ENCODE measurements at places on chromosomes 12 and 14.

- DNase-seq = no peak
Measured at GRCh38 chr14:89933002-89933401, 21.5 kb downstream of the EFCAB11 start.

DNA sequence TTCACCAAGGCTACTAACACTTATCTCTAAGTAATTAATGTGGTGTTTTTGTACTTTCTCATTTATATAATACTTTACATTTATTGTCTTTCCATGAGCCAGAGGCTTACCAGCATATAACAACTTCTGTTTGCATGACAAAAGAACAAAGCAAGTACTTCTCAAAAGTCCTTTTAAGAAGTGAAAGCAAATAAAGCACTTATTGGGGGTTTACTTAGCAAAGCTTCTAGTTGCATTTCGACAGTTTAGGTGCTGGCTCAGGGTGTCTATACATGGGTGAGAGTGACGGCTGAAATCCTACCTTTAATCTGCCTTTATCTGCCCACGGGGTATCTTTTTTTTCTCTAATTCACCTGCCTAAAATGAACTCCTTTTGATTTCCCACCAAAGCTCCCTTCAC, 21.0 kb upstream of the DCN start:
- DNase-seq = no peak

DNA sequence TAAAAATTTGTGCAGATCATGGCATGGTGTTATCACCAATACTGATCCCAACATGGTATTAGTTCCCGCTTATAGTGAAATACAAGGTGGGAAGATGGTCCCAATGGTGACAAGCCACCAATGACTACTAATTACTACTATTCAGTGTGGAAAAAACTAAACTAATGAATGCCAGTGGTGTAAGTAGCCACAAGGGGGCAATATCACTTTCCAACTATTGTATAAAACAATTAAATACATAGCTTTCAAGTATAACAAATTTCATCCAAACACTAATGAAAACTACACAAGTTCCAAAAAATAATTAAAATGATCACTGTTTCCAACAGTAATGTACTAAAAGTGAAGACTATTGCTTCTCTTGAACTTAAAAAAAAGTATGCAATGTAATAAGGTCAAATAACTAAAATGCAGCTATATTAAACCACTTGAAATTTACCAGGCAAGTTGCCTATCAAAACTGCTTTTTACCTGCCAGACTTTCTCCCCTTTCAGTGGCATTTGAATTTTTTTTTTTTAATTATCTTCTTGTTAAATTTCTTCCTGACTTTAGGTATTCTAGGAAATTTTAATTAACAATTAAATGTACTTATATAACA, 58.0 kb downstream of the PAPLN start:
- DNase-seq = peak; percentile 58

DNA sequence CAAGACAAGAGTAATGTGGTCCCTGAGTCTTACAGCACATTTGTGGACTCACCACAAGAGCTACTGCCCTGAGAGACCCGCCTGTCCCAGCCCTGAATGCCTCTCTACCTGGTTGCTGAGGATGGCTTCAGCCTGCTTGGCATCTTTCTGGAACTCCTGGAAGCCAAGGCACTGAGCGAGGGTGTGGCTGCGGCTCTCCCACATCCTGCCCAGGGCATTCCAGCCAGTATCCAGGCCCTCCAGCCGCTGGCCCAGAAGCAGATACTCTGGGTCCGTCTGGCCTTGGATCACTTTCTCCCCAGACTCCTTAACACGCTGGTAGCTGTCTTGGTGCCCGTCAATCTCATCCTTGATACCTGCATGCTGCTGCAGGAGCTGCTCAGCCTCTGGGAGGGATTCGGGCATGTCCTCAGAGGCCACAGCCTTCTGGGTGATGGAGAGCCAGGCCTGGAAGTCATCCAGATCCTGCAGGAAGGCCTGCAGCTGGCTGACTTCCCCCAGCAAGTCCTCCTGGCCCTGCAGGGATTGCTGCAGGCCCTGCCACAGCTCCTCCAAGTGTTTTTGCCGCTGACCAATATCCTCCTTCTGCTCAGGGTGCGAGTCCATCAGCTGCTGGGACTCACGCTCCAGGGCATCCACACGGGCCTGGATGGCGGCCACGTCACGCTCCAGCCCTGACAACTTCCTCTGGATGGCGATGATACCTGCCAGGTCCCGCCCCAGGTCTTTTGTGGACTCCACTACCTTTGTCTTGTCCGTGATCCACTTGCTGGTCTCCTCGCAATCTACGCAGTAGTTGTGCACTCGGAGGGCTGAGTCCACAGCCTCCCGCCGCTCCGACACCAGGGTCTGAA, 82.3 kb downstream of the PLEKHG3 start:
- no peak for DNase-seq

DNA sequence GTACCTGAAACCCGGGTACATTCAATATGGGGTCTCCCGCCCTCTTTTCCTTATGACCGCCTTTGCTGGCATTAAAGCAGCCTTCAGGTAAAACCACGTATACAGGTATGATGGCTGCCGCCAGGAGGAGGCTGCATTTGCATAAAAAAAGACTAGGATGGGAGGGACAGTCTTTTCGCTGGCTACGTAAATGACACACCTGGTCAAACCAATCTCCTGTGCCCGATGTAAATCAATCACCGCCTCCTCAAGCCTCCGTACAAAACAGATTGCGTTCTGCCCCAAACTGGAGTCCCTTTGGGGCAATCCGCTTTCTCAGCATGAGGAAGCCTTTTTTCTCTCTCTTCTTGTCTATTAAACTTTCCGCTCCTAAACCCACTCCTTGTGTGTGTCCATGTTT, 8.1 kb upstream of the ALDH1L2 start:
- no peak for DNase-seq

- no peak for DNase-seq
Measured at GRCh38 chr14:105223770-105224544, 24.4 kb upstream of the BTBD6 start.

GRCh38 chr14:32256576-32256975, 53.5 kb upstream of the RNU6-8 start:
- DNase-seq = no peak

GRCh38 chr12:106096376-106096775, 42.4 kb downstream of the NUAK1 start:
- no peak for DNase-seq

GRCh38 chr14:23125933-23126524, 7.0 kb upstream of the CEBPE start:
- no peak for DNase-seq

- no peak for DNase-seq
Measured at GRCh38 chr12:47035484-47035883, 43.9 kb upstream of the PCED1B start.

DNA sequence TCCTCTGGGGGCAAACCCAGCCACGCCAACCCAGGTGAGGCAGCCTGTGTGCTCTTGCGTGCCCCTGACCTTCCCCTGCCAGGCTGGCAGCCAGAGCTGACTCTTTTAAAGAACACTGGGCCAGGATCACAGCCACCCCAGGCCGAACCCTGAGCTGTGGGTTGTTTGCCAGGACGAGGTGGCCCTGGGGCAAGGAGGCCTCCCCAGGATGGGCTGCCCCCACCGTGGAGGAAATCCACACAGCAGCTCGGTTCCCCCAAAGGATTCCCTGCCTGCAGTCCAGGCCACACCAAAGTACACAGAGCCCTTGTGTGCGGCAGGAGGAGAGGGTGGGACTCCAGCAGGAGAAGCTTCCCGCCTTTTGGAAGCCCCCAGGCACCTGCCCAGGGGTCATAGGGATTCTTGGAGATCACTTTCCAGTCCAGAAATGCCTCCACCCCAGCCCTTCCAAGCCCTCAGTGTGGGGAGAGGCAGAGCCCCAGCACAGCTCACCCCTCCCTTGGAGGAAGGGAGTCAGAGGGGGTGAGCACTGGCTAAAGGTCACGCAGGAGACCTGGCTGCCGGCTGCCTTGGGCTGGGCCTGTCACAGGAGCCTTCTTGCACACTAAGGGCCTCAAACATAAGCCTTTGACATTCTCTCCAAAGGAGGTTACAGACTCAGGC, 115.6 kb downstream of the CALM1 start:
- DNase-seq = no peak

DNA sequence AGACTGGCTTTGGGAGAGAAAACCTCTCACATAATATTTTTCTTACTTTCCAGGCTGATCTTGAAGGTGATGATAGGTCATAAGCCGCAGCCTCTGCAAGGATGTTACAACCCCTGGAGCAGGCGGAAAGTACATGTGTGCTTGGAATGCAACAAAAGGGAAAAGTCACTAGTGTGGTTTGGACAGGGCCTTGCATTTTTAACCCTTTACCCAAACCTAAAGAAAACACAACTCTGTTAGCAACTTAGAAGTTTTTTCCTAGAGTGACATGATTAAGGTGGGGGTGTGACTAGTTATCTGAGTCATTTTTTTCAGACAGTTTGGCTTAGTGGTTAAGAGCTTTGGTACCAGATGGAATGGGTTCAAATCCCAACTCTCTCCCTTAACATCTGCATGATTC, 97.0 kb downstream of the TMEM30B start:
- DNase-seq = no peak

DNA sequence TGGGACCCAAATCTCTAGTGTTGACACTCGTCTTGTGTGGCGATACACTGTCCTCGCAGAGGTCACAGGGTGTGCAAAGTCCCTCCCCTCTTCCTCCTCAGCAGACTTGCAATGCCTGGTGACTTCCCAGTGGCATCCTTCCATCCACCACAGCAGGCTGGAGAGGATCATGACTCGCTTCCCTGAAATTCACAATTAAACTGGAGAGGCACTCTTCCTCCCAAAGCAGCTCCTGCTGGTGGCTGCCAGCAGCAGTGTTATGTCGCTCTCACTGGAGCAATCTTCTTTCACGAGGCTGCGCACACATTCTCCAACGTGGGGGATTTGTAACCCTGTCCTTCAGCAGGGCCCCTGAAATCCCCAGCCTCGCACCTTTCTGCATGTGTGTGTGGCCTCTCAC, 145.2 kb upstream of the TMCC3 start:
- DNase-seq = no peak

DNA sequence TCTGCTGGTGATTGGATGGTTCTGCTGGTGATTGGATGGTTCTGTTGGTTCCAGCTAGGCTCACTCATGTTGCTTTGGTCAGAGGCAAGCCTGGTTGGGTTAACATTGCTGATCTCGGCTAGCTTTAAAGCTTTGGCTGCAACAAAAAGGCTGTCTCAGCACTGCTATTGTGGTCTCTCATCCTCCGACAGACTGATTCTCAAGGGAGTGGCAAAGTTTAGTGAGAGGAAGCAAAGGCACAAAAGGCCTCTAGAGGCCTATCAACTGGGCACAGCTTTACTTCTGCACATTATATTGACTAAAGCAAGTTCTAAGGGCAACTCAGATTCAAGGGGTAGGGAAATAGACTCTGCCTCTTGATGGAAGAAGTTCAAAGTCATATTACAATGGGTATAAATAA, 84.7 kb upstream of the LGR5 start:
- DNase-seq = no peak

DNA sequence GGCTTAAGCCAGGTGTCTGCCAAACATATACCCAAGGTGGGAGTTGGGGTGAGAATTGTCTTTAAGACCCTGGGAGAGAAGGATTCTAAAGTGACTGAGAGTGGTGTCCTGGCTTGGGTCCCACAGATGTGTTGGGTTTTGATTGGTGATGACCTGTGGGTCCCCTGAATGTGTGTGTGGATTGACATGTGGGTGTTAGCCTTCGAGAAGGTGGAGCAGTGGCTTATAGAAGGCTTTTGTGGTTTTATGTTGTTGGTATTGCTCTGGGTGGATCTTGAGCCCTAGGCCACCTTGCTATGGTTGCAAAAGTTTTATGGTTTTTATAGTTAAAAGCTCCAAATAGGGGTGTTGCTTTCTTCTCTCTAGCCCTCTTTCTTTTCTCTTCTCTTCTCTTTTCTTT, 29.7 kb downstream of the PLEKHG3 start:
- DNase-seq = no peak

GRCh38 chr12:67241482-67241881, 27.7 kb upstream of the CAND1 start:
- no peak for DNase-seq

DNA sequence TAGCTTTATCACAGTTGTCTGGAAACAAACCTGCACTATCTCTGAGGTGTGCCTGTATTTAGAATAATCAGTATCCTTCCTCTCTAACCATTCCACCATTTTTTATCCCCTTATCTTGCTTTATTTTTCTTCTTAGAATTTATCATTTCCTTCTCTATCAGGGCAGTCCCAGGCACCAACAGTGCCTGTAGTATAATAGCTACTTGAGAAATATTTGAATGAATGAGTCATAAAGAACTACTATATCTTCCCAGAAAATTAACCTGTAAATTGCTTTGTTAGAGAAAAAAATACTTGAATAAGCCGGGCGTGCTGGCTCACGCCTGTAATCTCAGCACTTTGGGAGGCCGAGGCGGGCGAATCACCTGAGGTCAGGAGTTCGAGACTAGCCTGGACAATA, 21.2 kb upstream of the FOXJ2 start:
- DNase-seq = no peak

DNA sequence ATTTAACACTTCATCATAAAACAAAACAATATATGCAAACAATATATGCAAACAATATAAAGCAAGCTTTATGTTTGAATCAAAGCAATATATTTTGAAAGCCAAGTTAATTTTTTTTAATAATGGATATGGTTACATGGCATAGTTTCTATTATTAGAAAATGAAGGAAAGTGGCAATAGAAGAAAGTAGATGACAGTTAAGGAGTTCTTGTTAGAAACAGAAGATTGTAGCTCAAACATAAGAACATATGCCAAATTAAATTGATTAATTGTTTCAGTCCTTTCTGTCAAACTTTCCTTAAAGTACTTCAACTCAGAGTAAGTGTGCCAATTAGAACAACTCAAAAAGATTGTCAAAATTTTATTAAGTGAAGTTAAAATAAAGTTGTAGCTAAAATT, 1248.3 kb downstream of the SLC16A7 start:
- no peak for DNase-seq

Measured in SK-N-SH (cell line).